ENCODE measurements at places on chromosomes 1 and 21.

GRCh38 chr1:166972826-166973225 is 2.5 kb downstream of the ILDR2 start:
- DNase-seq, result no peak

- peak; percentile 60 for DNase-seq
Measured at GRCh38 chr1:89633248-89633799, 404 bp downstream of the LRRC8C start.

DNA sequence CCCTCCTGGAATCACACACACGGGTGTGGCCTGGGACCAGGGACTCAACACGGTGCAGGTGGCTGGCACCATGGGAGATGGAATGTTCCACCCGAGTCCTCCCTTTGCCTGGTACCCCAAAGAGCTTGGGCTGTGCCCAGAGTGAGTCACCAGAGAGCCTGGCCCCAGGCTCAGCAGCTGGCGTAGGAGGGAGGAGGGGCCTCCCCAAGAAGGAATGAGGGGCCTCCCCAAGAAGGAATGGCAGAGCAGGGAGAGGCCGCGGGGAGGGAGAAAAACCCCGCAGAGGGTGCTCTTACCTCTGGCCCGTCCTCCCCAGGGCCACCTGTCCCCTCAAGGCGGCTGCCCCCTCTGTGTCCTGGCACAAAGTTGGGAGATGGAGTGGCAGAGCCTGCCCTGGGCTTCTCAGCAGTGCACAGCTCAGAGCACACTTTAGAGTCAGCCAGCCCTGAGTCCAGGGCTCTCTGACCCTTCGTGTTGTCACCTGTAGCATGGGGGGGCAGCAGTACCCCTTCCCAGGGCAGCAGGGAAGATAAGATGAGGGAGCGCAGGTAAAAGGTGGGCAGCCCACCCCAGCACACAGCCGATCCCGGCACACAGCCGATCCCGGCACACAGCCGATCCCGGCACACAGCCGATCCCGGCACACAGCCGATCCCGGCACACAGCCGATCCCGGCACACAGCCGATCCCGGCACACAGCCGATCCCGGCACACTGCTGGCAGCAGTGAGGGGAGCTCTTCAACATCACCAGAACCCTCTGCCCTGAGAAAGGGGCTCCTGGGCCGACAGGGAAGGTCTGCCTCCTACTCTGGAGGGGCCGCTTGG is 20.2 kb upstream of the KCNAB2 start:
- peak; percentile 20 for DNase-seq

DNA sequence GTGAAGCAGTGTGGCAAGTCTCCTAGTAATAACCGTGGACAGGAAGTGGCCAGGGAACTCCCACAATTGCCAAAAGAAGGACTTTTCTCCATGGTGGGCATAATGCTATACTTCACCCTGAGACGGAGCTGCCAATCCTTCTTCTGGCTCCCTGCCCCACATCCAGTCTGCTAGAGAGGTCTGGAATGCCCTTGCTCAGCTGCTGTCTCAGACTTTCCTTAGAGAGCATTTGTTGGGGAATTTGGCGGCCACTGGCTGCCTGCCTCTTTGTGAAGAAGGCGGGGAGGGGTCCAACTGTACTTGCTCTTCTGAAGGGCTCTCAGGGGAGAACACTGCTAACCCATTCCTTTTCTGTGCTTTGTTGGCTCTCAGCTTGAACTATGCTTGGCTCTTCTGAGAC is 123.7 kb upstream of the EDN2 start:
- DNase-seq, result no peak

DNA sequence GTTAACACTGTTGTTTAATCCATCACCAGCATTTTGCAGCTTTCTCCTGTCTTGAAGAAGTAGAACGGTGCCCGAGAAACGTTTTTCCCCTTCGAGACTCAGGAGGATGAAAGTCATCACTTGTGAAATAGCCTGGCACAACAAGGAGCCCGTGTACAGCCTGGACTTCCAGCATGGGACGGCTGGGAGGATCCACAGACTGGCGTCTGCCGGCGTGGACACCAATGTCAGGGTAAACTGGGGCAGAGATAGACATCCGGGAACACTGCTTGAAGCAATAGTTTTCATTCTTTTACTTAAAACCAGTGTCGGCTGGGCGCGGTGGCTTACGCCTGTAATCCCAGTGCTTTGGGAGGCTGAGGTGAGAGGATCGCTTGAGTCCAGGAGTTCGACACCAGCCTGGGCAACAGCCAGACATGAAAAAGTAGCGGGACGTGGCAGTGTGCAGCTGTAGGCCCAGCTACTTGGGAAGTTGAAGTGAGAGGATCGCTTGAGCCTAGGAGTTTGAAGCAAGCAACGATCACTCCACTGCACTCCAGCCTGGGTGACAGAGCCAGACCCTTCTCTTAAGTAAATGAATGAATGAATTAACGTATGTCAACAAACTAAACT is 945 bp downstream of the CHAF1B start:
- no peak for DNase-seq

DNA sequence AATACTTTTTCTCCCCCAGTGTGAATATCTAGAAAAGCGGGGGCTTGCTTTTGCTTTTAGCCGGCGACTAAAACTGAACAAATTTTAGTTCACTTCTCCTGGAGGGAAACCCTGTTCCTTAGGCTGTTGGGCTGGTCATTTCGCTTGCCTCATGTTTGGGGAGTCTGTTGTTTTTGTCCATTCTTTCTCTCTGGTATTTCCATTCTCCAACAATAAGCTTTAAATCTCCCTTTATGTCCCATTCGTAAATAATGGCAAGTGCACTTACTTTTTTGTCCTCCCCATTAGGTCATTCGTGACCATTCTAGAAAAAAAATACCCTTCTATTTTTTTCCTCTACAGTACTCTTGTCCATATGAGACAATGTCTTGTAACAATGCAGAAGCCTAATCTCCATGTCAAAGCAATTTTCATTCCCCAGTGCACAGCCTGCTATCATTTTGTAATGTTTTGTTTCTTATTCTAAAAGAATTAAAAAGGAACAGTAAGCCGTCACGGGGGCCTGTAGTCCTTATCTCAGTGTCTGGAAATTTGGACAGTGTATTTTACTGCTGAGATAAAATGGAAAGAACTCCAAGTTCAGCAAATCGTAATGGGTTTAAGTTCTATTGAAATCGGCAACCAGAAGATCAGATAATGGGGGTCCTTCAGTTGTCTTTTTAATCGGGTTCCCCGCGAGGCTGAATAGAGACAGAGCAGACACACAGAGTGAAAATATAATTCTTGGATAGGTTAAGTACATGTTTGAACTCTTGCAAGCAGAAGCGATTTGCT is 21.8 kb downstream of the PROX1 start:
- DNase-seq, result no peak

DNA sequence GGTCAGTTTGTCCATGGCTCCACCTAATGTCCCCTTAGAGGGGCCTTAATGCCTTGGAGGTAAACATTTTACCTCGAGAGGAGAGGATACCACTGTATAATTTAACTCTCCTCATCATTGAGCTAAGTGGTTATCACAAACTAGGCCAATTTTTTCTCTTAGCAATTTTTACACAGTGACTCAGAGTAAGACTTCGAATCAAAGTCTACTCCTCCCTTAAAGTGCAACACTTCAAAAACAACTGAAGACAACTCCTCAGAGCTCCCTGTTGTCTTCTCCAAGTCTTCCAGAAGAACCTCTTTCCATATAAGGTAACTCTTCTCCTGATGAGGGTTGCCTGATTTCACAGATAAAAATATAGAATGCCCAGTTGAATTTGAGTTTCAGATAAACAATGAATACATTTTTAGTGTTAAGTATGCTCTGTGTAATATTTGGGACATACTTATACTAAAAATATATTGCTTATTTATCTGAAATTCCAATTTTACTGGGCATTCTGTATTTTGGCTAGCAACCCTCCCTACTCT is 4.9 kb upstream of the PTGFRN start:
- DNase-seq, result no peak

DNA sequence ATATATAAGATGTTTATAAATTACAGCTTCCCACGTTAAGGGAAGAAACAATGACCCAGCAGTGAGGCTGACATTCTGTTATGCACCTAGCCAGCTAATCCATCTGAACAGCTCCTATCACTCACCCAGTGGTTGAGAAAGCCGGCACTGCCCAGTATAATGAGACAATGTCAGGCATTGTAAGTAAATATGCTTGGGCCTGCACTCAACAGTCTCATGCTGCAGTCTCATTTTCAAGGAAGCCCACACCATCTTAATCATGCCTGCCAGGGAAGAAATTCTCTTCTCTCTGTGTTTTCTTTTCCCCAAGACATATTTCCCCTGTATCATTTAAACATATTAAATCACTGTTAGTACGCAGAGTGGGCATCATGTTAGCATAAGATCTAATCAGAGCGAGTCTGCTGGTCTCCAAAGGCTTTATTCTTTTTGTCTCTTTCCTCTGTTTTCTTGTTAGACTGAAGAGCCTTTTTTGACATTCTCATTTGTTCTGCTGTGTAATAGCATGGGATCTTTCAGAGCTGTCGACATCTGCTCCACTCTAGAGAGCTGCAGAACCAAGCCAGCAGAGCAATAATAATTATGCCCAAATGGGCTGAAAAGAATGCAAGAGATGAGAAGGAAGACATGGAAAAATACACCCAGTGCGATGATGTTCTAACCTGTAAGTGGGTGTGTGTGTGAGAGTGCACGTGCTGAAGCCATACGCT is 67.6 kb upstream of the SLC22A15 start:
- DNase-seq, result no peak

DNA sequence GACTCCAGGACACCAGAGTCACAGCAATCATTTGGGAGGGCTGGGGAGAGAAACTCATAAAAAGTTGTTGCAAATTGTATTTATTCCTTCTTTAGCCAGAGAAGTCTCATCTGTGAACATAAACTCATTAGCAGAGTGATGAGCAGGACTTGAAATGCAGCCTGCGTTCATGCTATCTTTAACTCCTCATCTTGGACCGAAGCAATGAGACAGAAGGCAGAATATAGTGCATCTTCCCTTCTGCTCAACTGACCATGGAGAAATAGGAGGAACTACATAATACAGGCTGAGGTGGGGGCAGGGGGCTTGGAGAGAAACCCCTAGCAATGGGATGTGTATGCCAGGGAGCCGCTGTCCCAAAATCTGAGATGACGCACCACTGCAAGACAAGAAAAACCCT is 121.8 kb upstream of the AJAP1 start:
- no peak for DNase-seq

DNA sequence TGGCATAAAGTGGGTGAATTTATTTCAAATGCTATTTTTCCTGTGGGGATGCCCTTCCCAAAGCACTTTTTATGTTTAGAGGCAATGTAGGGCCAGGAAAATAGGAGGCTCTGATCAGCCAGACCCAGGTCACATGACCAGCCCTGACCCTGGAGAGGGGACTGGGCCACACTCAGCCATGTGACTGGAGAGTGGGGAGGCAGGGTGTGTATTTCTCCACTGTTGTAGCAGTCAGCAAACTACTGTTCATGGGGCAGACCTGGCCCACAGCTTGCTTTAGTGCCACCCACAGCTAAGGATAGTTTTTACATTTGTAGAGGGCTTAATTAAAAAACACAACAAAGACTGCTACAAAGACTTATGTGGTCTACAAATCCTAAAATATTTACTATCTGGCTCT is 153.8 kb downstream of the ACTL8 start:
- no peak for DNase-seq

- DNase-seq, result no peak
Measured at GRCh38 chr21:35611708-35612132, 448.6 kb downstream of the SETD4 start.

DNA sequence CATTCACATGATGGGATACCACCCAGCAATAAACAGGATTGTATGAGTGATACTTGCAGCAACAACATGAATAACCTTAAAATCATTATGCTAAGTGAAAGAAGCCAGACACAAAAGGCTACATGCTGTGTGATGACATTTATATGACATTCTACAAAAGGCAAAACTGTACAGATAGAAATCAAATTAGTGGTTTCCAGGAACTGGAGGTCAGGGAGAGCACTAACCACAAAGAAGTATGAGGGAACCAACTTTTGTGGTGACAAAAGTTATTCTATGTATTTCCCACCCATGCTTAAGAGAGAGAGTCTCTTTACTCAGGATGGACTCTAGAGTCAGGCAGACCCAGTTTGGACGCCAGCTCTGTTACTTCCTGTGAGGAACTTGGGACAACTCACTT is 364.5 kb upstream of the DAB1 start:
- no peak for DNase-seq

GRCh38 chr1:151610142-151610541 is 1.7 kb upstream of the SNX27 start:
- no peak for DNase-seq

DNA sequence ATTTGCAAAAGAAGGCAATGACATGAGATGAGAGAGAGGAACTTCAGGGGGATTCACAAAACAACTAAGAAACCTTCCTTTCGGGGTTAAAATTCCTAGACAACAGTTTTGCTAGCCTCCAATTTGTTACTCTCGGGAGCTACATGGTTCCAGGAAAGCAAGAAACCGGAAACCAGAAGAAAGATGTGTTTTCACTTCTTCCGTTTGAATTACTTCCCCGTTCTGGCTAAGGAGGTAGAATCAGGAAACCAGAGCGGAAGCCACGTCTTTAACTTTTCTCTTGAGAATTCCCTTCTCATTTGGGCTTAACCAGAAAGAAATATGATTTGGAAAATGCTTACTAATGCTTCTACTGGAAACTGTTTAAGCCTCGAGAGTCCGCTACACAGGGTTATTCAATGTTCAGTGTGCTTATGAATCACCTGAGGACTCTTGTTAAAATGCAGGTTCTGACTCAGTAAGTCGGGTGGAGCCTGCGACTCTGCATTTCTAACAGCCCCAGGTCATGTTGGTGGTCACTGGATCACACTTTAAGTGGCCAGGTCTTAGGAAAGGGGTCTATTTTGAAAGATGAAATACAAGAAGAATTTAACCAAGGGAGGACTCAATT is 43.5 kb upstream of the MCOLN3 start:
- DNase-seq, result no peak

DNA sequence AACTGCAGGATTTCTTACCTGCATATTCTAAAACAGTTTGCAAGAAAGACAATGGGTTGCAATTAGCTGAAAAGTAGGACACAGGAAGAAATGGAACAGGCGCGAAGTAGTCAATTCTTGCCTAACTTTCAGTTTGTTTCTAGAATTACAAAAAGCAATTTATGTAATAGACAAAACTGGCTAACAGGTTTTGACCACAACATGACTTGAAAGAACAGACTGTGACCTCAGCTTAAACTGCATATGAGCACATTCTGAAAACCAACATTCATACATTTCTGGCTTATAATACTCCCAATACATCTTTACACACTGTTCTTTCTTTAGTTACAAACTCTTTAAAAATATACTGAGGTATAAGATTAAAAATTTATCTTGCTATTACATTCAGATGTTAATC is 405.9 kb upstream of the B3GALT2 start:
- DNase-seq, result no peak

- DNase-seq, result no peak
Measured at GRCh38 chr1:14262637-14263036, 335.8 kb upstream of the KAZN start.
